ENCODE measurements at places on chromosomes 7 and 10. TPM values are rescaled to one million over a fixed set of nuclear protein-coding genes. Genes with fewer than 3 reads are reported as not detected.

DNA sequence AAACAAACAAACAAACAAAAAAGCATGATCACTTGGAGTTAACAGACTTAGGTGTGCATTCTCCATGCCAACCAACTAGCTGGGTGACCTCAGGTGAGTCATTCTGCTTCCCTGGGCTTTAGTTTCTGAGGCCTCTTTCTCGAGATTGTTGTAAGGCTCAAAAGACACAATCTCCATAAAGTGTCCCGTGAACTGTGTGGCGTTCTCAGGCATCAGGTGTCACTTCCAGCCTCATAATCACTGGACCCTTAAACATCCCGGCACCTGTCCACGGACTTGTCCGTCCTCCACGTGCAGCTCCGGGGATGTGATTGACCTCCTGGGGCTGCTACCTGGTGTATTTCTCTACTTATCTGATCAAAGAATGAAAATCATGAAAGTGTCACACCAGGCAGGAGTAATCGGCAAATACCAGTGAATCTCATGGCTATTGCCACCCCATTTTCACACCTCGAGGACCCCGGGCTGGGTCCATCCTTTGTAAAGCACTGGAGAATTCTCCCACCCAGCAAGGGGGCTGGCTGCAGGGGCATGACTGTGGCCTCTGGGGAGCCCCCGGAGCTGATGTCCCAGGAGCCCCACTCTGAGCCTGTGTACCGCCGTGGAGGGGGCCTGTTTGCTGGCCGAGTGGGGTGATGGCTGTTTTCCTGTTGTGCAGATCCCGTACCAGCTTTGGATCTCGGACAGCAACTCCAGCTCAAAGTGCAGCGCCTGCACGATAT is 189.8 kb upstream of the SH2B2 start:
- no peak for DNase-seq

GRCh38 chr7:134804854-134805253 is 25.4 kb downstream of the CALD1 start:
- DNase-seq, result no peak

DNA sequence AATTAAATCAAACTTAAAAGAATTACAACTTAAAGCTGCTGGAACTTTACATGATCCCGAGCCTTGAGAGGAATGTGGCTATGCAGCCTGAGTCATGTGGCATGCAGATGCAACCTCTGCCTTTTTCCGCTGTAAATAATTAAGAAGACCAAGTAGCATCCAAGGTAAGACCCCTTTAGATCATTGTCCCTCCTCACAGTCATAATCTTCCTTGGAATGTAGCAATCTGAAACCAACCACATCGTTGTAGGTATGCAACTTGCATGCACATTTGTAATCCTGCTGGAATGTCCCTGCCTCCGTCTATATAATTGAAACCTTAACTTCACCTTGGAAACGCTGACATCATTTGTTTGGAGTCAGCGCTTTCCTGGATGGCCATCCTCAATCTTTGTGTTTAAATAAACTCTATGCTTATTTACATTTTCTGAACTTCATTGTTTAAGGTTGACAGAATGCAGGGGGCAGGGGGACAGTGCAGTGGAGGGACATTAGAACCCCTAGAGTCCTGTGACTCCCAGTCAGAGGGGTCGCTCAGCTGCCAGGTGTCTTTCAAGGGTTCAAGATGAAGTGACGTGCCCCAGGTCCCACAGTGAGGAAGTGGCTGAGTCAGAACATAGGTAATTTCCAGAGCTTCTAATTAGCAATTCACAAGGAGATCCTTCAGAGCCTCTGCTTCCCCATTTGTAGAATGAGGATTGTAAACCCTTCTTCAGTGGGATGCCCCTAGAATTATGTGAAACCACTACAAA is 110.7 kb downstream of the RALA start:
- DNase-seq, result no peak

GRCh38 chr10:22427890-22428571 is 82.7 kb downstream of the SPAG6 start:
- no peak for DNase-seq

AKR1B1 gene
- 66.6 TPM for total RNA-seq

- DNase-seq, result no peak
Observed at GRCh38 chr7:542713-543500, 23.3 kb upstream of the PDGFA start.

GRCh38 chr7:41131956-41132355 is 570.9 kb downstream of the INHBA start:
- DNase-seq, result no peak

DNA sequence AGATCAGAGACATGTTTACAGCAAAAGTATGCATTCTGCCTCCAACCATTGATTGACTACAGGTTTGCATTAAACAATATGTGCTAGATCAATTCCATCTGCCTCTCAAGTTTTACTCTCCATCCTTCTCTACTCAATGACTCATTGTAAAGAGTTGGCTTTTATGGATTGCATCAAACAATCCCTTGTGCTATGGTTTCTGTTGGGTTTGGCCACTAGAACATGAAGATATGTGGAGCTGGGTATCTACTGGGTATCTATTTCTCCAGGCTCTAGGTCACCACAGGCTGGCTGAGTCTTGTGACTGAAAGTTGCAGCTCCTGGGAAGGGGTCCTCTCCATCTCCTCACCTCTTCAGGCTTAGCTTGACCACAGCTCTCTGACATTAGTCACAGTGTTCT is 204.7 kb downstream of the DGKI start:
- DNase-seq, result no peak

- no peak for DNase-seq
Observed at GRCh38 chr7:18583305-18583704, 87.8 kb downstream of the HDAC9 start.

UBE2H gene
- total RNA-seq, result 69.7 TPM

ZNF804B gene
- not detected for total RNA-seq

PNLIP gene
- total RNA-seq, result not detected

SGCE gene
- total RNA-seq, result 35.9 TPM

GRCh38 chr7:138233189-138233588 is 156.9 kb downstream of the AKR1D1 start:
- DNase-seq, result no peak

HOGA1 gene
- 1.3 TPM for total RNA-seq

GNGT1 gene
- total RNA-seq, result 0.70 TPM

DNA sequence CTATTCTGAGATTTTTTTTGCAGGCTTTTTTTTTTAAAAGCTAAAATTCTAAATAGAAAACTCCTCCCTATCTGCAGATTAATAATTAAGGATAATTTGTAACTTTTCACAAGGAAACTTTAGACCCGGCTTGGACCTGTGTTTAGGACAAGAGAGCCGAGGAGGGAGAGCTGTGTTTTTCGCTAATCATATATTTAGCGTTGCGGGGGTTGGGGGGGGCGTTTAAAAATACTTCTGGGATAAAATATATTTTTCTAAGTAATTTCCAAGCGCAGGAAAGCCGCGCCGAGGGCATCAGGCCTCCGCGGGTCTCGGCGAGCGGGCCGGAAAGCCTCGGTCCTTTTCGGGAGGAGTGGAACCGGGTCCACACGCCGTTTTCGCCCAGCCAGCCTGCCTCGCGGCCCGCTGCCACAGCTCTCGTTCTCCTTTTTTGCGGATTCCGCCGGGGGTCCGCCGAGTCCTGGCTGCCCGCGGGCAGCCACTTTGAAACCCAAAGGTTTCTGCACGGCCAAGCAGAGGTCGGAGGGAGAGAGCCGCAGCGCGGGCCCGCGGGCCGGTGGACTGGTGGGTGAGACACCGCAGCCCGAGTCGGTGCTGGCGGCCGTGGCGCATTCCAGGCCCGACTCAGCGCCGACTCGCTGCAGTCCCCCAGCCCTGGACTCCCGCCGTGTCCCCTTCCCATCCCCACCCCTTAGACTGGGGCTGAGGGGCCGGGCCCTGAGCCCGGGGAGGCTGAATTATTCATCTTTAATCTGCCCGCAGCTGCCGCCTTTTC is 2.3 kb downstream of the PAX2 start:
- DNase-seq, result no peak

DNA sequence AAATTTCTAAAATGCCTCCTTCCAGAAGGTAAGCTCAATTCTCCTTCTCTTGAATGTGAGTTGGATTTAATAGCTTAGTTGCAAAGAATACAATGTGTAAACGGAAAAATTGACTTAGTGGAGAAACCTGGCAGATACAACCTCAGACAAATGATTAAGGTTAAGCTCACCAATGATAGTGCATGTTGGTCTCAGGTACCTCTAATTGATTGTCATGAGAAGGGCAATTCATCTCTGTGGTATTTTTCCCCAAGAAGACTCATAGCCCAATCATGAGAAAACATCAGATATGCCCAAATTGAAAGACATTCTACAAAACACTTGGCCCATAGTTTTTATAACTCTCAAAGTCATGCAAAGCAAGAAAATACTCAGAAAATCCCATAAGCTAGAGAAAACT is 36.2 kb upstream of the TMEM106B start:
- no peak for DNase-seq

DNA sequence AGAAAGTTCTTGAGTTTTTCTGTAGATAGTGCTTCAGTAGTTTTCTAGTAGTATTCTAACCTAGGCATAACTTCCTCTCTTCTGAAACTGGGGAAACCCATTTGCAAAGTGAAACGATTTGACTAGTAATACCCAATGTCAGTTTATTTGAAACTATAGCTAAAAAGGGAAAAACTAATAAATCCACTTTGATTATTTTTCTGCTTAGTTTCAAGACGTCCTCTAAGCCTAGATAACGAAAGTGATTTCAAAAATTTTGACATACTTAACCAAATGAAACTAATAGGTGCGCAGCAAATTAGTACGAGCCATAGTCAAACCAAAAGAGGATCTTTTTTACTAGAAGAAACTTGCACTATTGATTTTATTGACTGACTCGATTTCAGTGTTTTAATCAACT is 9.8 kb upstream of the SP8 start:
- no peak for DNase-seq

DNA sequence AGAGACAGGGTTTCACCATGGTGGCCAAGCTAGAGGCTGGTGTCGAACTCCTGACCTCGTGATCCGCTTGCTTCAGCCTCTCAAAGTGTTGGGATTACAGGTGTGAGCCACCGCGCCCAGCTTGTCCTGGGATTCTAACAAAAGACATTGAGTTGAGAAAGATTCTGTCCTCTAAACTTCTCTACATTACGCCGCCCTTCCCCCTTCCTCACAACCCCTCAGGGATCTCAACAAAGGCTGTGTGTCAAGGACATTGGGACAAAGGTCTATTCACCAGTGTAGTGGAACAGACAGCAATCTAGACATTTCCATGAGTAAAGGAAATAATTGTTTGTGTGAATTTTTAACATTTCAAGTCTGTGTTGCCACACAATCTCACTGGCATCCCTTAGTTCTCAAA is 68.8 kb upstream of the KIF5B start:
- no peak for DNase-seq

GRCh38 chr7:36967387-36967786 is 243.1 kb upstream of the AOAH start:
- DNase-seq, result peak; percentile 60

FAM25G gene
- not detected for total RNA-seq

YKT6 gene
- total RNA-seq, result 64.2 TPM

DNA sequence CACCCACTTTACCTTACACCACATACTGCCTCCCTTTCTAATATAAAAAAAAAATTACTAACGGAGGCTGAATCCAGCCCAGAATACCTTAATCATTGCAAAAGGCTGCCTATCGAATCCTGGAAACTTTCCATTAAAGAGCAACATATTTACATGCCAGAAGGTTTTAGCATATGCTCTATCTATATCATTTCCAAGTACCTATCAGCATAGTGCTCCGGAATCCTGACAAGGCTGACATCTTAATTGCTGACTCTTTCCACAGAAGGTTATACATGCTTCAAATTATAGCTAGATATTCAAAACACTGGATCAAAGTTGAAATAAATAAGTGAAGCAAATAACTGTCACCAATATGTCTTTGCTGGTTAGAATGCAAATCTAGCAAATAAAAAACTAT is 170.9 kb upstream of the CDK1 start:
- no peak for DNase-seq

- DNase-seq, result no peak
Observed at GRCh38 chr10:35745617-35746403, 103.7 kb upstream of the FZD8 start.

NRCAM gene
- 3.6 TPM for total RNA-seq

DNA sequence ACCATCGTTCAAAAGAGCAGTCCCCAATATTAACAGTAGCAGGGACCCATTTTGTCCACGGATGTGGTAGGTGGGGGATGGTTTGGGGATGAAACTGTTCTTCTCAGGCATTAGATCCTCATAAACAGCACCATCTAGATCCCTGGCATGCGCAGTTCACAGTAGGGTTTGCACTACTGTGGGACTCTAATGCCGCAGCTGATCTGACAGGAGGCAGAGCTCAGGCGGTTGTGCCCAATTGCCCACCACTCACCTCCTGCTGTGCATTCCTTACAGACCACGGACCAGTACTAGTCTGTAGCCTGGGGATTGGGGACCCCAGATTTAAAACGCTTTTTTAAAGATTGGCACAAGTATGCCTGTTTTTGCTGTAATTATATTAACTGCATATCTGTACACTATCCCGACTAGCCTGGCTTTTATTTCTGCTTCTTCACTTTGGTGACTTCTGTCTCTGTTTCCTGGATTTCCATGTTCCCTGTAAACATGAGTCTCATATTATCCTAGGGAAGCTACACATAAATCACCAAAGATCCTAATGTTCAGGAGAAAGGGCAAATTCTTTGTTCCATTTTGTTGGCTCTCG is 163.3 kb upstream of the AKR1E2 start:
- DNase-seq, result no peak

GIMAP4 gene
- 23.5 TPM for total RNA-seq

DNA sequence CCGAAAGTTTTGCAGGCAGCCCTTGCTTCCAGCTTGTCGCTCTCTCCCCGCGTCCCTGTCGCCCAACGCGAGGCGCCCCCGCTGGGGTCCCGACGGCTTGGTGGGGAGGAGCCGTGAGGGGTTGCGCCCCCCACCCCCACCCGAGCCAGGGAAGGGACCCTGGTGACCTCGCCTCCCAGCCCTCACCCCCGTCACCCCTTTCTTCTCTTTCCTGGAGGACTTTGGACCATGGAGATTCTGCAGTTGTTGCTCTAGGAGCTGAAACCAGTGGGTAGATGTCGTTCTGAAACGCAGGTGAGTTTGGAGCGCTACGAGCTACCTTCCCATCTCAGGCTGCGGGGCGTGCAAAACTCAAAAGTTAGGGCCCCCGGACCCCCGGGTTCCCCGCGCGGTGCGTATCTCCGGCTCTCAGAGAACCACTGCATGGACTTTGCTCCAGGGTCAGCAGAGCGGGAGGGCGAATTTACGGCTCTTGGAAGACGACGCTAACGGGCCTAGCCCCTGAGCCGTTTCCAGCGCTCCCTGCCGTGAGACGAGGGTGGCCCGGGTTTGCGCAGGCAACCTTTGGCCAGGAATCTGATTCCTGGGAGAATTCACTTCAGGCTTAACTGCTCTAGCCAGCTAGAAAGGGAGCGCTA is 684 bp upstream of the ATXN7L1 start:
- DNase-seq, result peak; percentile 49

DNA sequence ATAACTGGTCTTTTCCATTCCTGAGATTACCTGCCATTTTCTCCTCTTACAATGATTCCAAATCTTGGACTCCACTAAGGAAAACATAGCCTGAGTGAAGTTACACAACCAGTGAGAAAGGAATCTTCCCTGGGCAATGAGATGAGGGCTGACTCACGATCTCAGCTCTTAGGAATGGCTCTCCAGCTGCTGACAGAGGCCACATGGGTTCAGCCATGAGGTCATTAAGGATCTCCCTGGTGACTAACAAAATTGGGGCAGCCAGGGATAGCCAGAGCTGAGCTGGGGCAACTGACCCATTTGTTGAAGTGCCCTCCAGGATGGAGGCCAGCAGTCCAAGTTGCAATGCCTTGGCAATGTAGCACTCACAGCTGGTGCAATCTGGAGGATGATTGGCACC is 78.7 kb upstream of the MKLN1 start:
- peak; percentile 62 for DNase-seq

- no peak for DNase-seq
Observed at GRCh38 chr10:52818019-52818418, 45.4 kb upstream of the MBL2 start.

- DNase-seq, result no peak
Observed at GRCh38 chr7:151825721-151826120, 51.2 kb downstream of the PRKAG2 start.
